Dermis microvascular lymphatic vessel endothelial cell (primary cell): ENCODE measurements at places on chromosomes 16 and 17. TPM values are rescaled to one million over a fixed set of nuclear protein-coding genes. Genes with fewer than 3 reads are reported as not detected.

The NPIPA3 gene
- total RNA-seq = 0.25 and 0.26 TPM in 2 replicates

The STH gene
- total RNA-seq = not detected in 2 replicates

The SMIM22 gene
- not detected in 2 replicates for total RNA-seq

The APOBR gene
- under 0.01 TPM in 1 of 2 replicates, not detected in the other for total RNA-seq

The CPNE7 gene
- 0.25 and 2.4 TPM in 2 replicates for total RNA-seq

The CSH1 gene
- not detected in 2 replicates for total RNA-seq

The TMEM98 gene
- total RNA-seq = 56.6 and 138 TPM in 2 replicates

The ZPBP2 gene
- not detected in 2 replicates for total RNA-seq

The GPR179 gene
- not detected in 2 replicates for total RNA-seq

The ADAMTS18 gene
- 7.4 and 25.2 TPM in 2 replicates for total RNA-seq

The P2RX5 gene
- total RNA-seq = 0.13 and 0.77 TPM in 2 replicates

The ZSCAN10 gene
- total RNA-seq = not detected in 2 replicates

The DGKE gene
- total RNA-seq = 7.3 and 10.1 TPM in 2 replicates

The CDH15 gene
- under 0.01 TPM in 2 replicates for total RNA-seq

The MEFV gene
- total RNA-seq = under 0.01 TPM in 1 of 2 replicates, not detected in the other

The CBX2 gene
- total RNA-seq = 5.3 and 6.7 TPM in 2 replicates

The KRTAP4-9 gene
- total RNA-seq = not detected in 2 replicates

The CEP295NL gene
- 0.64 and 2.3 TPM in 2 replicates for total RNA-seq

The CCL22 gene
- total RNA-seq = not detected in 2 replicates

The KRTAP4-6 gene
- total RNA-seq = not detected in 2 replicates

The CBFB gene
- 44.8 and 51.1 TPM in 2 replicates for total RNA-seq

The C16orf46 gene
- 0.26 and 0.51 TPM in 2 replicates for total RNA-seq

The MMP28 gene
- 1.3 and 2.4 TPM in 2 replicates for total RNA-seq

The WIPI1 gene
- 49.6 and 92.8 TPM in 2 replicates for total RNA-seq

The MGAT5B gene
- 0.13 and 0.26 TPM in 2 replicates for total RNA-seq

The SKAP1 gene
- under 0.01 TPM in 1 of 2 replicates, not detected in the other for total RNA-seq

The DPEP1 gene
- total RNA-seq = 0.13 TPM in 2 replicates

The PRSS33 gene
- not detected in 2 replicates for total RNA-seq

The SAMD14 gene
- 2.8 and 6.8 TPM in 2 replicates for total RNA-seq

The CD79B gene
- 0.51 and 3.0 TPM in 2 replicates for total RNA-seq

The KRTAP9-8 gene
- not detected in 2 replicates for total RNA-seq

The SPN gene
- total RNA-seq = under 0.01 TPM in 1 of 2 replicates, not detected in the other

The TBC1D3D gene
- total RNA-seq = 0.13 TPM in 1 of 2 replicates, not detected in the other

The NLRC3 gene
- 5.1 and 5.4 TPM in 2 replicates for total RNA-seq

The TBX2 gene
- total RNA-seq = 0.13 TPM in 1 of 2 replicates, not detected in the other

The TMEM114 gene
- total RNA-seq = not detected in 2 replicates

The ZNF200 gene
- 8.2 and 9.4 TPM in 2 replicates for total RNA-seq

The PRSS27 gene
- 0.13 and 0.25 TPM in 2 replicates for total RNA-seq

The TMEM235 gene
- total RNA-seq = under 0.01 and 0.51 TPM in 2 replicates

The RNF227 gene
- total RNA-seq = 0.51 and 0.76 TPM in 2 replicates

The KRTAP4-4 gene
- not detected in 2 replicates for total RNA-seq

The KRT20 gene
- not detected in 2 replicates for total RNA-seq

The STAC2 gene
- not detected in 2 replicates for total RNA-seq

The KRT31 gene
- not detected in 2 replicates for total RNA-seq

The CSNK2A2 gene
- 27.2 and 33.8 TPM in 2 replicates for total RNA-seq

The TMED6 gene
- not detected in 2 replicates for total RNA-seq

The PCTP gene
- 26.0 and 26.3 TPM in 2 replicates for total RNA-seq

The DDX28 gene
- 14.5 and 27.6 TPM in 2 replicates for total RNA-seq

The ANKFN1 gene
- total RNA-seq = not detected in 2 replicates
